OCI-LY7 (cell line): ENCODE measurements at places on chromosomes 3 and 15. TPM values are rescaled to one million over a fixed set of nuclear protein-coding genes. Genes with fewer than 3 reads are reported as not detected.
A peak's percentile ranks its signal among the peaks of the same experiment; 100 is the strongest.

GRCh38 chr3:127196466-127197299 lies 3.8 kb downstream of the PRR23E start:
- no peak for DNase-seq

IQCF5 gene
- not detected in 2 replicates for total RNA-seq

CHRNB4 gene
- total RNA-seq: not detected in 2 replicates

WNT5A gene
- total RNA-seq: 16.2 and 18.1 TPM in 2 replicates

- peak; percentile 31 for DNase-seq
These were observed 691 bp downstream of the SENP7 start for GRCh38 chr3:101512396-101512645.
